ENCODE measurements at places on chromosomes 11 and 22. TPM values are rescaled to one million over a fixed set of nuclear protein-coding genes. Genes with fewer than 3 reads are reported as not detected.

Gene MGAT3
- total RNA-seq: 10.3 TPM

Gene PGA5
- 0.30 TPM for total RNA-seq

Gene IGLL1
- not detected for total RNA-seq

Gene GAB4
- 0.16 TPM for total RNA-seq

Gene CSNK2A3
- 1.1 TPM for total RNA-seq

Gene SLC29A2
- 36.6 TPM for total RNA-seq

Gene PLAAT2
- 0.25 TPM for total RNA-seq

Gene C11orf86
- total RNA-seq: 0.44 TPM

GRCh38 chr11:126805870-126806269 is 194.7 kb downstream of the KIRREL3 start:
- no peak overlapping the region for H3K27ac ChIP-seq
- no peak for DNase-seq
- H3K27me3 ChIP-seq: peaks cover 5% of the 10 kb centered on the region
- H3K4me3 ChIP-seq: no peak overlapping the region
- H3K36me3 ChIP-seq: no peaks in the 10 kb centered on the region

DNA sequence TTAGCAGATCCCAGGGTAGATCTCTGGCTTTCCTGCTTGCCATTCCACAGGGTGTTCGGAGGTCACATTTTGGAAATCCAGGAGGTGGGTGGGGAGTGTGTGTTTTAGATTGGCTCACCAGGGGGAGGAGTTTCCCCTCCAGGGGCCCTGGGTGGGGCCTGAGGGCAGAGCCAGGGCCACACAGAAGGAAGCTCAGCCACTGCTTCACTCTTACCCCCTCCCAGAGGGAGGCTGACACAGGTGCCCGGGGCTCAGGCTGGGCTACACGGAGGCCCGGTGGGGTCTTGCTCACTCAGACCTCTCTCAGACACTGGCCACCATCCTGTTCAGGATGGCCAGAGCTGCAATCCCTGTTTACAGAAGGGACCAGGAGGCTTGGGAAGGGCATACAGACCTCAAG is 2.5 kb downstream of the WNT7B start:
- H3K27me3 ChIP-seq: peaks cover 77% of the 10 kb centered on the region
- H3K36me3 ChIP-seq: peaks cover 3% of the 10 kb centered on the region
- no peak overlapping the region for H3K27ac ChIP-seq
- no peak for DNase-seq

GRCh38 chr11:22730319-22730718 is 63.9 kb downstream of the GAS2 start:
- no peaks in the 10 kb centered on the region for H3K4me1 ChIP-seq
- H3K27ac ChIP-seq: no peak overlapping the region
- H3K36me3 ChIP-seq: no peaks in the 10 kb centered on the region
- no peak for DNase-seq

DNA sequence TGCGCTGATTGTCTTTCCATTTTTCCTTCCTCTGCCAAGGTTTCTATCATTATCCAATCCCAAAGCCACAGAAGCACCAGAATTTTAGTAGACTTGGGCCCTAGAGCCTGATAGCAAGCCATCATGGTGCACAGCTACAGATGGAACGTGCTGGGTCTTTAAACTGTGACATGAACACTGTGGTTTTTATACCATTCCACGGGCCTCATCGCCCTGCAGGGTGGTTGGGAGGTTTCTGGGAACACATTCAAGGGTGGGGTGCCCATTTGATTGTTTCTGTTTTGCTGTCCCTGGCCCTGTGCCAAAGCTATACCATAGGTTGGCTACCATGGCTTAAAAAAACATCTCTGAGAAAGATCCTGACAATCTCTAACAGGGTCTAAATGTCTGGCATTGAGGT is 151.9 kb downstream of the CACNA1I start:
- no peak for DNase-seq
- peaks cover 12% of the 10 kb centered on the region for H3K4me1 ChIP-seq
- H3K4me3 ChIP-seq: no peak overlapping the region
- no peaks in the 10 kb centered on the region for H3K36me3 ChIP-seq
- H3K27me3 ChIP-seq: no peaks in the 10 kb centered on the region

DNA sequence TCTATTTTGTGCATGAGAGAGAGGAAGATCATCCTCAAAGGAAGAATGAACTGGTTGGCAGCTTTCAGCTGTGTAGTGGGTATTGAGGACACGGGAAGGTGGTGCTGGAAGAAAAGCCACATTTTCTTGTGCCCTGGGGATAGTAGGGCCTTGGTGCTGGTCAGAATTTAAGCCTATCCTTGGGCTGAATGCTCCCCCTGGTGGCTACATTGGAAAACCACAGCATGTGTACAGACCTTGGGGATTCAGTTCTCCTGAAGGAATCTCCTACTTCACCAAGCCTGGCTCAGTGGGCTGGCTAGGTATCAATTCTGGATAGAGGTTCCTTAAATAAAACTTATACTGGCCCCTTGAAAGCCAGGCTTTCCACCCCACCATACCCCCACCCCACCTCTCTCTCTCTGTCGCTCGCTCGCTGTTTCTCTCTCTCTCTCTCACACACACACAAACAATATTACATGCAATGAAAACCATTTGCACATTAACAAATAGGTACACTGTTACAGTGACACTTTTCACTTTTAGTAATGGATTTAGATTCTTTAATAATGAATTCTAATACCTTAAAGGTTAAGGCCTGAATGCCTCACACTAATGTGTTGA is 2.8 kb upstream of the OR51M1 start:
- H3K27me3 ChIP-seq: peaks cover 5% of the 10 kb centered on the region
- H3K36me3 ChIP-seq: no peaks in the 10 kb centered on the region
- H3K4me1 ChIP-seq: peaks cover 14% of the 10 kb centered on the region
- DNase-seq: peak; percentile 74

- no peak overlapping the region for H3K27ac ChIP-seq
- no peak for DNase-seq
- no peaks in the 10 kb centered on the region for H3K27me3 ChIP-seq
Measured at GRCh38 chr11:27025957-27026733, 14.5 kb upstream of the BBOX1 start.

DNA sequence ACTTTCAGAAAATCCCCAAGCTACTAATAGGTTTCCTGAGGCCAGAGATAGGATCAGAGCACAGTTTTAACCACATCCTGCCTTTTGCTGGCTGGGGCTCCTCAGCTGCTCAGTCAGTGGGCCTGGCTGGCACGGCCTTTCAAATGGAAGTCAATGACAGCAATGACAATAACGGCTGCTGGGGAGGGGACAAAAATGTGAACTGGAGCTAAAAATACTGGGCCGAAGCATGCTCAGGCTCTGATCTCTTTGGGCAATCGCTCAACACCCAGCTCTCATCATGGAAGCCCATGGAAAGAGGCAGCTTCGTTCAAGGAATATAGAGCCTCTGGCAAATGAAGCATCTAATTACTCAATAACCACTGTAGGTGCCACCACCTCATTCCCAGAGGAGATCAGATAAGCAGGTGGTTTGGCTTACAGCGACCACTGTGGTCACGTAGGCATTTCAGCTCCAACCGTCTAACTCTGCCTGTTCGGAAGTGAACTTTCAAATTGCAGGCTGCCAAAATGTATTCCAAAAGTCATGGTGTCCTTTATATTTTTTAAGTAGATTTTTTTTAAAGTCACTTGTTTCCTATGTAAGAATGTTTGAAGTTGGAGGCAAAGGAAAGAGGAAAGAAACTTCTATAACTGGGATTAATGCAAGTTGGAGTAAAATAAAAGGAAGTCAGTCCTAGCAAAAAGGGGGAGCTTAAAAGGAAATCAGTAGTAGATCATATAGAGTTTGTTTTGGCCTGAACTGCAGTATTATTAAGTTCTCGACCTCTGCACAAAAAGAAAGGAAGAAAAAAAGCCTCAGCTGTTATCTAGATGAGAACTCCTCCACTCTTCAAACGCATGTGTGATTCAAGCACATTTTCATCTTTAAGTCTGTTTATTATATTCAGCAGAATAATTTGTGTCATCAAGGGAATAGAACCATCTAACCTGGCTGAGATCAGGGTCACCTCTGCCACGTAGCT is 14.1 kb downstream of the WT1 start:
- H3K27me3 ChIP-seq: peaks cover 47% of the 10 kb centered on the region
- no peak overlapping the region for H3K27ac ChIP-seq
- no peaks in the 10 kb centered on the region for H3K36me3 ChIP-seq
- DNase-seq: no peak
- no peak overlapping the region for H3K4me3 ChIP-seq

DNA sequence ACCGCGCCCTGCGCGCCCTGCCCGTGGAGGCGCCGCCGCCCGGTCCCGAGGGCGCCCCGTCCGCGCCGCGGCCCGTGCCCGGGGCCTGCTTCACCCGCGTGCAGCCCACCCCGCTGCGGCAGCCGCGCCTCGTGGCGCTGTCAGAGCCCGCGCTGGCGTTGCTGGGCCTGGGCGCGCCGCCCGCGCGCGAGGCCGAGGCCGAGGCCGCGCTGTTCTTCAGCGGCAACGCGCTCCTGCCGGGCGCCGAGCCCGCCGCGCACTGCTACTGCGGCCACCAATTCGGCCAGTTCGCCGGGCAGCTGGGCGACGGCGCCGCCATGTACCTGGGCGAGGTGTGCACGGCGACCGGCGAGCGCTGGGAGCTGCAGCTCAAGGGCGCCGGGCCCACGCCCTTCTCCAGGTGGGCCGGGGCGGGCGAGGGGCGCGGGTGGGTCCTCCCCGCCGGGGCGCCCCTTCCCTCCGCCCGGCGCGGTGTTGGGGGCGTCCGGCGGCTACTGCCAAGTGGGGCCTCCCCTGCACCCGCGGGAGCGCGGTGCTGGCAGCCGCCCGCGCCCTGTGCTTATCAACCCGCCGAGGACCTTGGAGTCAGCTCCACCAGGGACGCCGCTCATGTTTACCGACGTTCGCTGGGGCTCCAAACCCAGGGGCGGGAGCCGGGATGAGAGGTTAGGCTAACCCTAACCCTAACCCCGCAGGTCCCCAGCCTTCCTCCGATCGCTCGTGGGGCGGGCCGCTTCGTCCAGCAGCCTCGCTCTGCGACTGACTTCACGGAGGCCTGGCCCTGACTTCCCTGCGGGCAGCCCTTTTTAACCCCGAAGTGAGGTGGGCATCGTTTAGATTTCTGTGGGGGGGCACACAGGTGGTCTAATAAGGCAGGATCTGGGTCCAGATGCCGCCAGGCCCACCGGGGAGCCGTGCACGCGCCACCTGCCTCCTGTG is 649 bp downstream of the SELENOO start:
- H3K27ac ChIP-seq: no peak overlapping the region
- no peaks in the 10 kb centered on the region for H3K27me3 ChIP-seq
- peaks cover 12% of the 10 kb centered on the region for H3K4me1 ChIP-seq
- DNase-seq: no peak
- peaks cover 14% of the 10 kb centered on the region for H3K36me3 ChIP-seq

DNA sequence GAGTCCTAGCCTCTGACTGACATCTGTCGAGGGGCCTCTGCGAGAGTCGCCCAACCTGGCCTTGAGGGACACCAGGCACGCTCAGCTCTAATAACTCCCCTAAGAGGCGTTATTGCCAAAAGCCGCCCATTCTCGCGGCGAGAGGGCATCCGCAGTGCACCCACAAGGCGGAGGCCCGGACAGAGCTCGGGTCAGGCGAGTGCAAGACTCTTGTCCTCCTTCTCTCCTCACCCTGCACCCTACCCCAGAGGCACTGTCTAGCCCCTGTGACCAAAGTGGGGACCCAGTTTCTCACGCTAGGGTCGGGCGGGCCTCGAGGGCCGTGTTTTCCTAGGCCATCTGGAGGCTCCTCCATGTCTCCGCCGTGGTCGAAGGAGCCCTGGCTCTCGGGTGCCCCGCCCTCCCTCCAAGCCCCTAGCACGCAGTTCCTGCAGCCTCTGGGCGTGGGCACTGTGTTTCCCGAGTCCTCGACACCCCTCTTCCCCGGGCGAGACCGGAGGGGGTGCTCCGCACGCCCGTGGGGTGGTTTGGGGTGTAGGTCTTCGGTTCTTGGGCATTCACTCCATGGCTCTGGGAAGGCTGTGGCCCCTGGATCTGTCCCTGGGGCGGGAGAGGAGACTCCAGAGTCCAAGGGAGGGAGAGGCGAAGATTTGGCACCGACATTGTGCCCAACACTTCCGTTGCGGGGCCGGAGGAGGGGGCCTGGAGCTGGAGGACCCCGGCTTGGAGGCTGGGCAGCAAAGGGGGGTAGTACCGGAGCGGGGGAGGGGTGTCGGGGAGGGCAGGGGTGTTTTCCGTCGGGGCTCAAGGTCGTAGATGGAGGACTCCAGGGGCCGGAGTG is 1.0 kb downstream of the CHRM4 start:
- DNase-seq: peak; percentile 40
- no peak overlapping the region for H3K27ac ChIP-seq
- peaks cover 67% of the 10 kb centered on the region for H3K27me3 ChIP-seq
- peak overlapping the region; percentile 69 for H3K4me3 ChIP-seq
- H3K36me3 ChIP-seq: no peaks in the 10 kb centered on the region

DNA sequence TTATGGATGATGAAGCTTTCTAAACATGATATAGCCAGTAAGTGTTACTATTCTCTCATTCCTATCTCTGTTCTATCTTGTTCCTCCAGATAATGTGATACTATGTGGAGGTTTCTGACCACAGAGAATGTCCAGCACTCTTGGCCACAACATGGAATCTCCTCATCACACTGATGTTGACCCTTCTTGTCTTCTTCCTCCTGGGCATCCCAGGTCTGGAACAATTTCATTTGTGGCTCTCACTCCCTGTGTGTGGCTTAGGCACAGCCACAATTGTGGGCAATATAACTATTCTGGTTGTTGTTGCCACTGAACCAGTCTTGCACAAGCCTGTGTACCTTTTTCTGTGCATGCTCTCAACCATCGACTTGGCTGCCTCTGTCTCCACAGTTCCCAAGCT is 9.9 kb upstream of the OR56B1 start:
- H3K4me1 ChIP-seq: no peaks in the 10 kb centered on the region
- no peaks in the 10 kb centered on the region for H3K36me3 ChIP-seq

GRCh38 chr11:12809864-12810567 is 135.8 kb downstream of the TEAD1 start:
- H3K4me3 ChIP-seq: no peak overlapping the region
- no peaks in the 10 kb centered on the region for H3K27me3 ChIP-seq
- H3K4me1 ChIP-seq: peaks cover 81% of the 10 kb centered on the region
- DNase-seq: no peak

GRCh38 chr22:29245626-29246385 is 22.0 kb downstream of the RHBDD3 start:
- H3K27ac ChIP-seq: no peak overlapping the region
- no peak overlapping the region for H3K4me3 ChIP-seq
- peaks cover 23% of the 10 kb centered on the region for H3K36me3 ChIP-seq
- peaks cover 16% of the 10 kb centered on the region for H3K27me3 ChIP-seq
- peak; percentile 80 for DNase-seq
- H3K4me1 ChIP-seq: no peaks in the 10 kb centered on the region

GRCh38 chr11:23403210-23404185 is 543.2 kb upstream of the CCDC179 start:
- H3K27me3 ChIP-seq: no peaks in the 10 kb centered on the region
- H3K36me3 ChIP-seq: peaks cover 27% of the 10 kb centered on the region
- H3K27ac ChIP-seq: no peak overlapping the region
- no peak overlapping the region for H3K4me3 ChIP-seq
- DNase-seq: no peak
- H3K4me1 ChIP-seq: no peaks in the 10 kb centered on the region

GRCh38 chr11:35308157-35308556 is 111.2 kb downstream of the SLC1A2 start:
- no peaks in the 10 kb centered on the region for H3K36me3 ChIP-seq
- peaks cover 6% of the 10 kb centered on the region for H3K4me1 ChIP-seq
- H3K27ac ChIP-seq: no peak overlapping the region
